Activated naive CD4-positive, alpha-beta T cell treated with anti-CD3 and anti-CD28 coated beads, Interleukin-2, amount 50 U/mL, for 72 hours (primary cell): ENCODE measurements at places on chromosomes 5 and 9. TPM values are rescaled to one million over a fixed set of nuclear protein-coding genes. Genes with fewer than 3 reads are reported as not detected.

The UBE2QL1 gene
- total RNA-seq = not detected

The DNAJC21 gene
- total RNA-seq = 83.9 TPM

The PCDHGA8 gene
- not detected for total RNA-seq

The P4HA2 gene
- total RNA-seq = 0.91 TPM
